ENCODE measurements at places on chromosomes 12 and 14. TPM values are rescaled to one million over a fixed set of nuclear protein-coding genes. Genes with fewer than 3 reads are reported as not detected.

- DNase-seq, result no peak
Observed at GRCh38 chr12:68665016-68665569, 21.7 kb upstream of the NUP107 start.

Gene EXOC3L4
- 0.12 TPM for total RNA-seq

Gene CLEC14A
- total RNA-seq, result 17.8 TPM

Gene TPPP2
- total RNA-seq, result not detected

Gene FIGNL2
- total RNA-seq, result 0.26 TPM

- no peak for DNase-seq
Observed at GRCh38 chr14:99792210-99792535, 1.0 kb upstream of the EML1 start.

Gene EIF2S3B
- 0.60 TPM for total RNA-seq

Gene PZP
- total RNA-seq, result 0.23 TPM

Gene AGAP2
- total RNA-seq, result 1.8 TPM

- DNase-seq, result peak; percentile 40
Observed at GRCh38 chr14:68947802-68948201, 31.3 kb downstream of the ACTN1 start.

DNA sequence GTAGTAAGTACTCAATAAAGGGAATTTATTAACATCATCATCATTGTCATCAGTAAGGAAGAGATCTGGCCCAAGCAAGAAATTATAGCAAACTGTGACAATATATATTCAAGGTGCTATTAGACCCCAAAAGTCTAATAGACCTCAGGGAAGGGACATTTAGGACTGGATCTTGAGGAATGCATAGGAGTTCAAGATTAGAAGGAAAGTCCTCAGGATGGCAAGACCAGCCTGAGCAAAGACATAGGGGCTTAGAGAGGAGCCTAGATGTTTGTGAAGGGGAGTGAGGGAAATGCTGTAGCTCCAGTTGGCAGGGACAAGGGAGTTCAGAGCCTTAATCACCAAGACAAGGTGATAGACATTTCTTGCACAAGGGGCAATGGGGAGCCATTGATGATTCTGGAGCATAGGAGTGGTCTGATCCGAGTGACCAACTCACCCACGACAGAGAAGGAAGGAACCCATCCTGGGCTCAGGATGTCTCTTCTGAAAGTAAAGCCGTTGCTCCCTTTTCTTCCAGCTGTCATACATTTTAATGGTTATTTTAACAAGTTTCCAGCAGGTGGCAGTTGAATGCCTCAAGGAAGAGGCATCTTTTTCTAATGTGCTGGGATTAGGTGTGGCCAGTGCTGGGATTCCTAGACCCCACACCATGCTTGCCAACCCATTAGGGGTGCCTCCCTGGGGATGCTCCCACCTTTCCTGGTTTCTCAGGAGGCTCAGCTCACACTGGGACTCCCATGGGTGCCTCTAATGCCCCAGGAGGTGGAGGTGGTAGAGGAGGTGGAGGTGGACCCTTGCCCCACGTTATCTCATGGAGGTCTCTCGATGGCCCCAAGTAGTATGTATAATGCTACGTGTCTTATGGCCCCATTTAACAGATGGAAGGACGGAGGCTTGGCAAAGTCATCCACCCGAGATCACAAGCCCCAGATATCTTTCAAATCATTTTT lies 37.8 kb downstream of the PHETA1 start:
- no peak for DNase-seq

- DNase-seq, result no peak
Observed at GRCh38 chr12:95443459-95443858, 30.5 kb upstream of the METAP2 start.

Gene INHBC
- not detected for total RNA-seq

Gene CABP1
- 0.42 TPM for total RNA-seq

DNA sequence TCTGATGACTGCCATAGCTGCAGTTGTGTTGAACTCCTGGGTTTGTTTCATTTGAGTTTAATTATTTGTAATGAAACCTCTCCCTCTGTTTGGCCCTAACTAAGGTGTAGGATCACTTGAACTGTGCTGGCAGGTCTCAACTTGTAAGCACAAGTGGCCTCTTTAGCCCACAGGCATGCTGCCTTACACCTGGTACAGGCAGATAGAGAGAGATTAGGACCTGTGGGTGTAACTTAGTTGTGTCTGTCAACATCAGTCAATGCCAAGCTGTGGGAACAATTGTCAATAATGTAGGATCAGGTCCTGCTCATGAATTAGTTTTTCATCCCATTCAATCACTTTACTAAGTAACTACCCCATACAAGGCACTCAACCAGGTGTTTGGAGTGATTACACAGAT lies 263.0 kb upstream of the G2E3 start:
- DNase-seq, result no peak

Gene NKX2-1
- not detected for total RNA-seq

DNA sequence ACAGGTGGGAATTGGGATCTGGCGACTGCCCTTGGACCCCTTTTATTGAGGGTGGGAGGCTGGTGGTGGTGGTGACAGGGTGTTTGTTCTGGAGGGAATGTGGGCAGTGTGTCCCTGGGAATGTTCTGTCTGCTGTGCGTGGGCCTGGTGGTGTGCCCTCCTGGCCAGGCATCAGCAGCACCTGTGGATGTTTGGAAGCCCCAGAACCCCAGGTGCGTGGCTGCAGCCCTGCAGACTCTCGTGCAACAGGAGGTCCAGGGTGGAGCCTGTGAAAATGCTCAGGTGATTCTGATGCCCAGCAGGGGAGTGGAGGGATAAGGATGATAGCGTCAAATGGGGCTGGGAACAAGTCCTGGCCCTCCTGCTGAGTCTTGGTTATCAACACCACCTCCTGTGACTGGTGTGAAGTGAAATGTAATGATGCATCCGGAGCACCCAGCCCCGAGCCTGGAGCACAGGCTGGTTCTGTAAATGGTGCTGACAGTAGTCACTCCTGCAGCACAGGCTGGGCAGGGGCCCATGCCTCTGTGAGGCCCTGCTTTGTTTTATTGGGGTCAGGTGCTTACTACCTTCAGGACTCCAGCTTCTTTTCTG lies 176.6 kb downstream of the TSPAN9 start:
- DNase-seq, result no peak

All from adrenal gland (tissue), 19 donors.